ENCODE measurements at places on chromosomes 2 and 18.

DNA sequence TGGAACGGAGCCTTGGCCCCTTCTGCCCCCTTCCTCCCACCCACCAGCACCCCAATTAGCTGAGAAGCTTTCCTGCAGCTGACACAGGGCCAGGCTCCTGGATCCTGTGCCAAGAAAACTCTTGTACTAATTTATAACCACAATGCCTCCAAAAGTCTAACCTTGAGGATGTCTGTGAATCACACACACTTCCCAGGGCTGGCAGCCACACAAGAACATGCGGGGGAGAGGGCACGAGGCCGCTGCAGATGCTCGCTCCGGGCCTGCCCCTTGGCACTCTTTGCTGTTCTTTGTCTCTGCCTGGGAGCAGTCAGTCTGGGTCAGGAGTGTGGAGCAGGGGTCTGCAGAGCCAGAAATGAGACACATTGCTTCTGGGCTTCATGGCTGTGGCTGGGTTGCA, 62.7 kb upstream of the KIF5C start:
- no peak for DNase-seq

DNA sequence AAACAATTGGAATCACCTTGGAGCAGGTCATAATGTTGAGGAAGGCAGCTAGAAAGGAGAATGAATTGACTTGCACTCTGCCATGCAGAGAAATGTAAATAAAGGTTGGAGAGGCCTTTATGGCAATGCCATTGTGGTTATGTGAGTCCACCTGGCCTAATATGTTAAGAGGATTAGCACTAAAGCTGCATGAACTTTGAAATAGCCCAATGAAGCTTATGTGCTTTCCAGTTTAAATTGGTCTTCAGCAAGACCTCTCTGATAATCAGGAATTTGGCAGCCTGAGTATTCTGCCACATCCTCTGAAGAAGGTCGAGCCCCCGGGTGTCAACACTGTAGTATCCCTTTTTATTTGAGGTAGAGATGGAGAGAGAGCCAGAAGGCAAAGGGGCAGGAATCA, 464.9 kb downstream of the CDH2 start:
- no peak for DNase-seq

- no peak for DNase-seq
These were observed 18.3 kb upstream of the SERPINB3 start for GRCh38 chr18:63679820-63680606.

GRCh38 chr2:238999291-238999741, 151.4 kb downstream of the TWIST2 start:
- no peak for DNase-seq

GRCh38 chr18:28459587-28459986, 282.7 kb upstream of the CDH2 start:
- no peak for DNase-seq
